ENCODE measurements at places on chromosomes 13 and 19.

DNA sequence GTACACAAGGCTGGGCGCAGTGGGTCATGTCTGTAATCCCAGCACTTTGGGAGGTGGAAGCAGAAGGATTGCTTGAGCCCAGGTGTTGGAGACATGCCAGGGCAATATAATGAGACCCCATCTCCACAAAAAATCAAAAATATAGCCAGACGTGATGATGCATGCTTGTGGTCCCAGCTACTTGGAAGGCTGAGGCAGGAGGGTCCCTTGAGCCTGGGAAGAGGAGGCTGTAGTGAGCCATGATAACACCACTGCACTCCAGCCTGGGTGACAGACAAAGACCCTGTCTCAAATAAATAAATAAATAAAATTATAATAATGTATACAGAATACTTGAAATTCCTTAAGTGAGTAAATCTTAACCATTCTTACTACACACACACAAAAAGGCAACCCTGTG, 127.7 kb downstream of the SPRY2 start:
- no peak for DNase-seq

GRCh38 chr19:44752816-44753625, 4.5 kb downstream of the BCL3 start:
- DNase-seq: peak; percentile 75

GRCh38 chr19:5228932-5229777, 111.5 kb downstream of the PTPRS start:
- no peak for DNase-seq

DNA sequence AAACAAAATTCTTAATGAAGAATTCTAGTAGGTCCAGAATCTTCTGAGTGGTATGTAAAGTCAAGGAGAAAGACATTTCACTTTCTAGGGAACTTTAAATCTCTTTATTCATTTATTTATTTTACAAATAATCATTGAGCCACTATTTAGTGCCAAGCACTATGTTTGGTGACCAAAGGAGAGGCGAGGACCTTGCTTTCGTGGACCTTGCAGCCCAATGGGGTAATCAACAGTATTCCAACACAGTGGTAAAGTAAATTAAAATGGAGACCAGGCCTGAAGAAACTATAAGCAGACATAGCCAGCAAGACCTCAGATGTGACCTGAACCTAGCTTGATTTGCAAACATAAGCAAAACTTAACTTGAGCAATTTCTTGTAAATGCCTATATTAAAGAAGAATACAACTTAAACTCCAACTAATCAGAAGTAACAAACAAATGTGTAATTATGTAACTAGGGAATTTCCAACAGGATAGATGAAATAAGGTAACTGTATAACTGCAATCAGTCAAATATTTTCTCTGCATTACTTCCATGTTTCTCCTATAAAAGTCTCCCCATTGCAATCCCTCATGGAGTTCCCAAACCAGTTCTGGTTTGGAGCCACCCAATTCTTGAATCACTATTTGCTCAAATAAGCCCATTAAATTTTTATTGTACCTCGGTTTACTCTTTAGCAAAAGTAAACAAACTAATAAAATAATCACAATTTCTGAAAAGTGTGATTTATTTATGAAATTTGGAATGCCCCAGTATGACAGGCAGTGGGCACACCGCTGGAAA, 67.6 kb downstream of the MBNL2 start:
- DNase-seq: no peak

GRCh38 chr13:111527614-111528229, 207.3 kb downstream of the TEX29 start:
- DNase-seq: no peak

- DNase-seq: peak; percentile 66
Observed at GRCh38 chr13:51222037-51222685, at the start of gene FAM124A. Gene FAM124A (plus strand): TSS chr13:51222398. CDS start chr13:51222502, 104 bp downstream.

- no peak for DNase-seq
Observed at GRCh38 chr19:16862826-16863415, 25.9 kb upstream of the F2RL3 start.

GRCh38 chr13:39597838-39598237, 5.2 kb downstream of the LHFPL6 start:
- DNase-seq: no peak

GRCh38 chr19:13841086-13841961, 35.6 kb upstream of the NANOS3 start:
- DNase-seq: no peak

- DNase-seq: peak; percentile 69
Observed at GRCh38 chr13:30743319-30744055, 8.1 kb downstream of the ALOX5AP start.

- no peak for DNase-seq
Observed at GRCh38 chr13:34352958-34353357, 535.0 kb downstream of the RFC3 start.

DNA sequence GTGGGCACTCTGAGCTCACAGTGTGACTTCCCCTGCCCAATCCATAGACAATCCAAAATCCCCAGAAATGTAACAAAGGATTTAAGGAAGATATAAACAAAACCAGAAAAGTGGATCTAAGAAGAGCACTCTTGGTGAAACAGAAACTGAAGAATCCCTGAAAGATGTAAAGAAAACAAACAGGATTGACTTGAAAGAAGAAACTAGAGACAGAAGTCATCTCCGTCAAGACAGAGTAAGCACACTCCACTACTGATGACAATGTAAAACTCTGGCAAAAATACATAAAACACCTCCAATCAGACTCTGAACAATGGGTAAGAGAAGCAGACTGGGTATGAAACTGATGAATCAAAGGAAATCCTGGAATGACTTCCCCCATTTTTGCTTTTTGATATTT, 13.5 kb downstream of the TUBGCP3 start:
- DNase-seq: no peak

- DNase-seq: no peak
Observed at GRCh38 chr13:106551751-106552150, 16.2 kb downstream of the ARGLU1 start.

DNA sequence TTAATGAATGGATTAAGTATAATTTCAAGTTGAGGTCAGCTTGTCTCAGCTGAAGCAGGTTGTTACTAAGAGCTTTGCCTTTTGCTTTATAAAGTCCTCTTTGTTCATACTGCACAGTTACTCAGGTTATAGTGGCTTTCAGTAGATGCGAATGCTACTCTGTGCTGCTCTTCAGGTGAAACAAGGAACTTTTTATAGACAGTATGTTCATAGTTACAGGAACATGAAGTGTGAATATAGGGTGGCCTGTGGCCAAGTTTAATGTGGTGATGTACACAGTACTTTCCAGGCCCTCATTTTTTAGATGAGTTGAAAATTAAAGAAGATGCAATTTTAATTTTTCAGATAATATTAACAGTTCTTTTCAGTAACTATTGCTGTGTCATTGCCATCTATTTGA, 20.8 kb downstream of the SUGT1 start:
- DNase-seq: no peak

GRCh38 chr19:23241419-23241818, 8.8 kb downstream of the ZNF724 start:
- DNase-seq: no peak

GRCh38 chr19:858868-859843, at the start of gene CFD:
Gene CFD (plus strand): TSS chr19:859664. CDS start chr19:859690, 26 bp downstream.
- no peak for DNase-seq

DNA sequence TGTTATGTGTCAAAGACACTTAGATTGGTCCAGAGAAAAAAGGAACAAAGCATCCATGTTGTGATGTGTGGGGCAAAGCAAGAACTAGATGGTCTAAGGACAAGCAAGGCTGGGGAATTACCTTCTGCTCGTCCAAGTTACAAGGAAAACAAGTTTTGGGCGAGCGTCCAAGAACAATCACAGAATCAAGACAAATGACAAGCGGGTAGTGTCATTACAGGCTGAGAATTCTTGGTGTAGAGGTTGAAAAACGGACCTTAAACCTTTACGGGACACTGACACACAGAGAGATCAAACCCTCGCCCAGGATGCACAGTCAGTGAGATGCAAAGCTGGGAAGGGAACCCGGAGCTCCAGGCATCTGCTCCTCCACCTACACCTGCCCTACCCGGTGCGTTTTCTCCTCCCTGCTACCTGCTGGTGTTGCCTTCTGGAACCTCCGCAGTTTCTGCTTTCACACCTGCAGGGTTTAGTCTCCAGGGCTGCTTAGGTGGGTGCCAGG, 515 bp upstream of the ZNF324B start:
- no peak for DNase-seq

- no peak for DNase-seq
Observed at GRCh38 chr13:29801102-29801501, 49.3 kb downstream of the UBL3 start.

- DNase-seq: no peak
Observed at GRCh38 chr19:58091251-58091995, 6.6 kb downstream of the ZSCAN18 start.

DNA sequence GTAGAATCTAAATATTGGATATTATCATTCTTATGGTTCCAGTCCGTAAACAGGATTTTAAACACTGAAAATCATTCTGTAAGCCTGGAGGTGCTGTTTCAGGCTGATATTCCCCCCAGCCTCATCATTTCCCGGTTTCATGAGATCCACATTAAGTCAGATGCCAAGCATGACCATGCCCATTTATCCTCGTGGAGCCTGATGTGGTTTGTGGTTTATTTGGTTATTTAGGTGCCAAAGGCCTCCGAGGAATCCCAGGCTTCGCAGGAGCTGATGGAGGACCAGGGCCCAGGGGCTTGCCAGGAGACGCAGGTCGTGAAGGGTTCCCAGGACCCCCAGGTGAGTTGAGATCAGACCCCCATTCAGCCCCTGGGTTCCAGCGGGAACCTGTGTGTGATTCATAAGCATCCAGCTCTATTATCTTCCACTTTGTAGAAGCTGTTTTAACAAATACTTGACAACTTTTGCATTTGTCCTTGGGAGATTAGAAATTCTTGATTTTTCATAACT, 92.5 kb downstream of the RAB20 start:
- DNase-seq: no peak

DNA sequence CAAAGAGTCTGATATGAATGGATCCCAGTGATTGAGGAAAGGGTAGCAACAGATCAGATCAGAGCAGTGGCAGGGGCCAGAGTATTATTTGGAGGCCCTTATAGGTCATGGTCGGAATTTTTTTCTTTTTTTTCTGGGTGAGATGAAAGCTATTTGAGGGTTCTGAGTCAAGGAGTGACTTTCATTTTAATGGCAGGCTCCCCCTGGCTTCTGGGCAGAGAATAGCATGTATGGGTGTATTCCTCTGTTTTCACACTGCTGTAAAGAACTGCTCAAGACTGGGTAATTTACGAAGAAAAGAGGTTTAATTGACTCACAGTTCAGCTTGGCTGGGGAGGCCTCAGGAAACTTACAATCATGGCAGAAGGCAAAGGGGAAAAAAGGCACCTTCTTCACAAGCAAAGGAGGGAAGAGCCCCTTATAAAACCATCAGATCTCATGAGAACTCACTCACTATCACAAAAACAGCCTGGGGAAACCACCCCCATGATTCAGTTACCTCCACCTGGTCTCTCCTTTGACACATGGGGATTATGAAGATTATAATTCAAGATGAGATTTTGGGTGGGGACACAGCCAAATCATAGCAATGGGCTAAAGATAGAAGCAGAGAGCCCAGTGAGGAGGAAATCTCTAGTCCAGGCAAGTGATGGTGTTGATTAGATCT, 3.0 kb upstream of the SLC6A16 start:
- DNase-seq: no peak
